ENCODE measurements at places on chromosomes 7 and 10.

DNA sequence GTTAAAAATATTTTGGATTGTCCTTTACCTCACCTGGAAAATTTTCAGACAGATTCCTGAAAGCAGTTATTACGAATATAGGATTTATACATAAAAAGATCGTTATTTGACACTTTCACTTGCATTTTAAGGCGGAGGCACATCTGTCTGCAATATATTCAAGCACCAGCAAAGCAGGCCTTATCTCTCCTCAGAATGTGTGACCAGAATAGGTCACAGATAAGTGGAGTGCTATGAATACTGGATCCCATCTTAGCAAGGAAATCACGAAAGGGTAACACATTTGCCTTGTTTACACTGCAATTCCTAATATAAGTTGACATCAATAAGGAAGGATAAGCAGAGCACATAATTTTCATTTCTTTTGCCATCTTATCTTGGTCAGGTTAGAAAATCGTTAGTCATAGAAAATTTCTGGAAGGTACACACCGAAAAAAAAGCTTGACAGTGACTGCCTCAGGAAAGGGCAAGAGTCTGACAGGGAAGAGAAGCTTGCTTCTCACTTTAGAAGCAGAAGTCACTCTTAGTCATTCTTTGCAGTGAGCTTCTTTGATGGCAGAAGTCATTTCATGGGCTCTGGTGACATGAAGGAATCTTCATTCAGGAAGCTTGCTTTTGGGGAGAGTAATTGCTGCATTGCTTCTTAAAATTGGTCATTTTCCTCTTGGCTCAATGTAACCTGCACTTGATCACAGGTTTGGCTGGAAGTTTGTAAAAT, 98.1 kb upstream of the STK17A start:
- DNase-seq = no peak

DNA sequence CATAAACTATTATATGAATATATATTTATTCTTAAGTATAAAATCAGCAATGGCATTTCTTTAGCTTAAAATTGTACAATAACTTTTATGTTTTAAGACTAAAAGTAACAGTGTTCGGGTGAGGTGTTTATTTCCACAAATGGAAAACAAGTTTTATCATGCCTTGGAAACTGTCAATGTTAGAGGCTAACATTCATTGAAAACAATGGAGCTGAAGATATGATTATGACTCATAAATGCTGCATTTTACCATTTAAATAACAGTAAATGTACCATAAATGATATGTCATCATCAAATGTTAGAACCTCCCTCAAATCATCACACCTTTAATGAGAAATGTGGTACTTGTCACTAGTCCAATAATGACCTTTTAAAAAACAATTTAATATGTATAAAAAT, 897.3 kb downstream of the PCDH15 start:
- DNase-seq = no peak

DNA sequence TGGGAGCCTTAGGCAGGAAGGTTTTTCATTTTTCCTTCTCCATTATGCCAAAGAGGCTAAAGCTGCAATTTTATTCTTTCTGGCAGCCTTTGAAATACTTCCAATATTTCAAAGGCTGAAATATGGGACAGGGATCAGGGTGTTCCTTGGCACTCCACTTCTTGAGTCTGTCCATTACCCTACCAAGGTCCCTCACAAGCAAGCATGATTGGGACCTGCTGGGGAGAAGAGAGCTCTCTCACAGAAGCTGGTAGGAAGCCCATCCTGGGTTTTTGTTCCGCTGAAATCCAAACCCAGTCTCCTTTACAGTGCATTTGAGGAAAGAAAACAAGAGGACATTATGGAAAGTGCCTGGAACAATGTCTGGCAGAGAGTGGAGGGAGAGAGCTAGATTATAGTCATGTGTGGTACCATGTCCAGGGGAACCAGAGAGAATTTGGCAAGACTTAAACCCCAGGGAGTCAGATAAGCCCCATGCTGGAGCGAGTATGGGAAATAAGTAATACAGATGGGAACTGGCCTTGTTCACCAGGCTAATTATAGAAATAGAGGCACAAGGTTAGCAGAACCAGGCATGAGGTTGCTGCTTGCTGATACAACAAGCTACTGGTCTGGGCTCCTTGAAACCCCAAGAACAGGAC, 104.7 kb downstream of the LSM5 start:
- no peak for DNase-seq

DNA sequence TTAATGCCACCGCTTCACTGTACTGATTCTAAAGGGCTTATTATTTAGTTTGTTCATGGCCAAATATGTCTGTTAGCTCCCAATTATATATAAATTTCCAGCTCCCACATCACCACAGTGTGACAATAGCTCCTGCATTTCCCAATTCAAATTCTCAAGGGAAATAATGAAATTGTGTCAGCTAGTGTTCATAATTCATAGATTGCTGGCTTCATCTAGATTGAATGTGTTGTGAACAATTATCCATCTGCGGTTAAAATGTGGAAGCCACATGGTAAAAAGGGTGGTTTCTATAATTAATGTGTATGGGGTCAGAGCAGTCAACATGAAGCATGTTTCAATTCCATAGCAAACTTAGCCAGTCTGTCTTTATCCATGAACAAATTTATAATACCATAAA, 154.3 kb downstream of the SEMA3E start:
- DNase-seq = no peak

- no peak for DNase-seq
Observed at GRCh38 chr7:132500727-132501440, 75.4 kb downstream of the PLXNA4 start.

DNA sequence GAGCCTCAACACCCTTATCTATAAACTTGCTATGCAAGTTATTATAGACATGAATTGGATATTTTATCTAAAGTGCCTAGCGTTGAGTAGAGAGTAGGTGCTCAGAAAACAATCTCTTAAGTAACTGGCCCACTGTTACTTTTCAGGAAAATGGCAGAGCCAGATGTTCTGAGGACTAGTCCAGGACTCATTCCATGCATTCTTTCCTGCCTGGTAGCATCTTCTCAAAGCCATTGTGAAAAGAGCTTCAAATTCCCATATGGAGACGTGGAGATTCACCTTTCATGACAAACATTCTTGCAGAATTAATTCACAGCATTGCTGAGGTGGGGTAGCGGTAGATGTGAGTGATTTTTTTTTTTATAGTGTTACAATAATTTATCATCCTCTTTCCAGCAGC, 35.9 kb upstream of the ITPRID1 start:
- no peak for DNase-seq

DNA sequence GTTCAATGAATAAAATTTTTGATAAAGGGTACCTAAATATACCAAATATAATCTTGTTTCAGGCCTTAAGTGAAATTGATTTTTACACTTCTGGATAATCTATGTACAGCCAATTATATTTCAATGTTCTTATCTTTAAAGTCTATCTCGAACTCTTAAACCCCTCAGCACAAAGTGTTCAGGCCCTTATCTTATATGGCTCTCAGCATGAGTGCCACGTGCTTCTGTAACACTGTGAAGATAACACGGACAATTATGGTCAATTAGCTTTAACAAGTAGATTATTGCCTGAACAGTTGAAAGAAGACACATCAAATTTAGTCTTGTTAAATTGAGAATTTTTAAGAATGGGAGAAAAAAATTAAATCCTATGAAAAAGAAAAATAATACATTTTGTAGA, 40.4 kb upstream of the DMTF1 start:
- DNase-seq = no peak

GRCh38 chr7:5824297-5824610, 42.8 kb upstream of the RNF216 start:
- peak; percentile 22 for DNase-seq

DNA sequence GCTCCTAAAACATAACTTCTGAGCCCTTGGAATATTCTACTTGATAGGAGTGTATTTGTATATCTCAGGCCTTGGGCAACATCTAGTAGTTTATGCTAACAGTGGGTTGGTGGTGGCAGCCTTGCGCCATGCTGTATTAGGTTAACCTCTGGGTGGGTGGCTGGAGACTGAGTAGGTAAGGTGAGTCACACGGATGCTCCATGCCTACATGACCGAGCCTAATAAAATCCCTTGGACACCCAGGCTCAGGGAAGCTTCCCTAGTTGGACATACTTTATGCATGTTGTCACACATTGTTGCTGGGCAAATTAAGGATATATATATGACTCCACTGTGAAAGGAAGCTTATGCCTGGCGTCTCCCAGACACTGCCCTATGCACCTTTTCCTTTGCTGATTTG, 6.0 kb upstream of the DAGLB start:
- DNase-seq = no peak

DNA sequence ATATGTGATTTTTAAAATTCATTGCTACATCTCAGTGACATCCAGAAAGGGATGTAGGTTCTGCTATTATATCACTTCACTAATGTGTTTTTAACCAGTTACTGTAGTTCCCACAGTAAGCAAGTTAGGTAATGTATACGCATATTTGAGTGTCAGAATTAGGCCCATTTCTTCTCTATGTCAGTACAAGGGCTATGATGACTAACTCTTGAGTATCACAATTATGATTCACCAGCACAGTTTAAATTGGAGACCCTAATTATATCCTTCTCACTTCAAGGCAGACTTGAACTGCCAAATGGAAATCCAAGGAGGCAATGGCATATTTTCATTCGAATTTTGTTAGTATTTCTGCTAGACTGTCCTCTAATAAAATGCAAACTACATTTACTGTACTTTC, 23.6 kb downstream of the BZW2 start:
- DNase-seq = no peak

DNA sequence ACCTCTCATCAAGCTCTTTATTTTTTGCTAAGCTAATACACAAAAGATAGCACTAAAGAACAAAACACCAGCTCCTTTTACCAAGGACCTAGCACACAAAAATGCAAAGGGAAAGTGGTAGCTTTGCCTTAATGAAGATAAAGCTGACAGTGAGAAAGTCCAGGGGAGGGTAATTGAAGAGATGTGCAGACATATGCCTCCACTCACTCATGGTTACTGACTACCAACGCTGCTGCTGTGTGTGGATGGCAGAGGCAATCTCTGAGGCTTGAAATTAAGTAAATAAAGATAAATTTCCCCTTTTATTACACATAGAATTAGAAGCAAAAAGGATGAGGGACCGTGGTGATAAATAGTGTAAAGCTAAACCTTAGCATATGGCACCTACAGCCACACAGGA, 87.0 kb downstream of the HGF start:
- DNase-seq = no peak

DNA sequence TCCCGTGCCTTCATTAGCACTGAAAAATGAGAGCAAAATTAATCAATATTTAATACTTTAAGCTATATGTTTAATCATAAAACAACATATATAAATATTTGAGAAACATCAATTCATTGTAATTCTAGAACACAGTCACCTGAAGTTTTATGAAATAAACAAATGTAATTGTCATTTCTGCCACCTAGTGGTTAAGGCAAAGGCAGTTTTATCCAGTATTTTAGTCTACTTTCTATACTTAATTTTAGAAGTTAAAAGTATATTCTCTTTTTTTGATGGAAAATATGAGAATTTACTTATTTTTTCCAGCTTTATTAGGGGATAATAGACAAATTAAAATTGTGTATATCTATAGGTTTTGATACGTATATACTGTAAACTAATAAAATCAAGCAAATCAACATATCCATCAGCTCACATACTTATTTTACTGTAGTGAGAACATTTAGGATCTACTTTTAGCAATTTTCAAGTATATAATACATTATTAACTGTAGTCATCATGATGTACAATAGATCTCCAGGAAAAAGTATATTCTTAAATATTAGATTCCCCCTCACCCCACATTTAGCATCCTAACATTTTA, 16.9 kb downstream of the PCGF6 start:
- no peak for DNase-seq

- DNase-seq = no peak
Observed at GRCh38 chr10:78898341-78899097, 170.2 kb upstream of the ZMIZ1 start.

- no peak for DNase-seq
Observed at GRCh38 chr10:131729361-131729760, 171.4 kb upstream of the PPP2R2D start.

GRCh38 chr7:8296362-8296659, 34.3 kb upstream of the ICA1 start:
- no peak for DNase-seq

DNA sequence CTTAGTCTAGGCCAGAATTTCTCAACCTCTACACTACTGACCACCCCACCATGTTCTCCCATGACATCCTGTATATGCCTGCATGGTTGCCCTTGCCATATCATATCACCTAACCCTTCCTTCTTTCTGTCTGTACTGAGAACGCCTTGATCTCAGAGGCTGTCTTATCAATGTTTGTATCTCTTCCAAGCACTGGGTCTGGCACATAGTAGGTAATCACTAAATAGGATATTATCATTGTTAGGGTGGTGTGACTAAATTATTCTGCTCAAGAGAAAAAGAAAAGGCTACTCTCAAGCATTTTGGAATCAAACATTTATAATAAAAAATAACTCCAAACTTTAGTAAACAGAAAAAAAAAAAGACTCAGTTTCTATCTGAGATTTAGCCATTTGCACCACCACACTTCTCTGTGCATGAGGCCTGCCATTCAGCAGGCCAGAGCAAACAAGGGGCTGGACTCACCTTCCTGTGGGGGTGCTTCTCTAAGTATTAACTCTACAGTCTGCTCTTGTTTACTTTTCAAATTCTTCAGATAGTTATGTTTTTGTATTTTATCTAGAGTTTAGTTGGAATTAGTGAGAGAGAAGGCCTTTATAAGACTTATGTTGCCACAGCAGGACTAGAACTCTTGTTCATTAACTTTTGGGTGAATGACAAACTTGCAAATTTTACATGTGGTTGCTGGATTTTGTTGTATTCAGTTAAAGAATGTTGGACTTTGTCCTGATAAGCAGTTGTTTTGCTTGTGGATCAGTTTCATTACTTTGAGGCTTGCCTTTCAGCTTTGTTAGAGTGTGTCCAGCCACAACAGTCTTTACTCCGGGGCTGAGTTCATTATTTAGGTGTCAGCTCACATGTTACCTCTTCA, 5.4 kb downstream of the AGBL3 start:
- DNase-seq = no peak

DNA sequence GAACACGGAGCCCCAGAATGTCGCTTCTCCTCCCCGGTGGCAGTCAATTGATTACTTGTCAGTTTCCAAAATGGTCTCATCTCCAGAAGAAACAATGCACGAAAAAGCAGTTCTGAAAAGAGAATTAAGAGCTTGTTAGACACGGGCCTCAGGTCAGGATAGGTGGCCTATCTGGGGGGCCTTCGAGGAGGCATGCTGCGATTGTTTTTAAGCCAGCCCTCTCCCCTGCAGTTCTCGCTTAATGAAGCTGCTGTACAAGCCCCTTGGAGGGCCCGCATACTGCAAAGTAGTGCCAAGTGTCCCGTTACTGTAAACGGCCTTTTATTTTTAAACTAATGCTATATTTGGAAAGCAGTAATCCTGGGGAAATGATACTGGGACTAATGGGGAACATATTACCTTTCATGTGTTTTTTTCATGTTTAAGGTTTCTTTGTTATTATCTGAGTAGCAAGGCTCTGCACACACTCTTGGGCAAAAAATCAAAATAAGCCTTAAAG, 114.8 kb upstream of the TCF7L2 start:
- DNase-seq = no peak

Data from stimulated activated CD8-positive, alpha-beta memory T cell treated with anti-CD3 and anti-CD28 coated beads, Interleukin-12 subunit alpha, Interleukin-12 subunit beta, amount 100 ng/mL, for 4 hours (primary cell).